PC-3 (cell line): ENCODE measurements at places on chromosomes 1 and 21.

GRCh38 chr1:28577738-28578536 lies 14.1 kb upstream of the RAB42 start:
- DNase-seq = no peak

GRCh38 chr1:51551848-51552296 lies 32.8 kb upstream of the EPS15 start:
- DNase-seq = peak; percentile 72

- DNase-seq = no peak
These were observed 17.2 kb downstream of the FAM43B start for GRCh38 chr1:20569523-20570098.

DNA sequence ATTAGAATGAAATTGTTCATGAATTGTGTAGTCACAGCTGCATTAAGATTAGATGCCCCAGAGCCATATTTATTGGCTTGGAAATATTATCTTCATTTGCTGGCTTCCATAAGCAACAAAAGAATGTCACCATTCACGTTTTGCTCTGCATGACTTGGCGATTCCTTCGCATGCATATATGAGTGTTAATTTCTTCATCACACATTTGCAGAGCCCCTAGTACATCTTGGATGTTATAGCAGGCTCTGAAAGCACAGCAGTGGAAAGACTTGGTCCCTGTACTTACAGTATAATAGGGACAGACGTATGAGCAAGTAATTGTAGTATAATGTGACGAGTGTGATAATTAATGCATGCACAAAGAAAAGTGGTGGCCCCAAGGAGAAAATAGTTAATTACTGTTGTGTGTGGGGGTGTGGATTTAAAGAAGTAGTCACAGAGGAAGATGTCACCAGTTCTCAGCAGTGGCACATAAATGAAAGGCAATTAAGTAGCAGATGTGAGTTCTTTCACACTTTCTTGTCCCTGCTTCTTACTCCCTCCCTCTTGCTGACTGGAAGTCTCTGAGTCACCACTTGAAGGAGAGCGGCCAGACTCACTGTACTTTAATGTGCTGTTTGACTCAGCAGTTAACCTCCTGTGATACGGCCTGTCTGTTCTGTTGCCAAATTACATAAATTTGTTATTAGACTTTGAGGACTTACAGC lies 21.0 kb downstream of the S100A10 start:
- DNase-seq = peak; percentile 91

GRCh38 chr1:25695771-25696311 lies 79.2 kb downstream of the MAN1C1 start:
- DNase-seq = peak; percentile 73

DNA sequence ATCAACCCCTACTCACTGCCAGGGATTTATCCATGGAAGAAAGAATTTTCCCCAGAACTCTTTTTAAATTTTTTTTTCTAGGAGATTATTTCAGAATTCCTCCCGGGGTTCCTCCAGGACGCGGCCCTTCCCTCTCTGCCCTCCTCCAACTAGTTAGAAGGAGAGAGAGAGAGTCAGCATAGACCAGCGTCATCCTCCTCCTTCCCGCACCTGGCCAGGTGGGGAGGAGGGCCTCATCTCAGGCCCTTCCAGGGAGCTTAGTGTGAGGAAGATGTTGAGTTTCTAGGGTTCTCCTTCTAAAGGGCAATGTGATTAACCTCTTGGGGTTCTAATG lies 63.6 kb downstream of the CDK18 start:
- no peak for DNase-seq

- no peak for DNase-seq
These were observed 7.0 kb downstream of the CC2D1B start for GRCh38 chr1:52358851-52359497.
